ENCODE measurements at places on chromosomes 5 and 9.

- DNase-seq: no peak
Measured at GRCh38 chr9:130237076-130237475, 28.5 kb upstream of the HMCN2 start.

- no peak for DNase-seq
Measured at GRCh38 chr9:127098916-127099553, 23.4 kb downstream of the ANGPTL2 start.

GRCh38 chr5:160324886-160325285, 12.5 kb upstream of the CCNJL start:
- no peak for DNase-seq

DNA sequence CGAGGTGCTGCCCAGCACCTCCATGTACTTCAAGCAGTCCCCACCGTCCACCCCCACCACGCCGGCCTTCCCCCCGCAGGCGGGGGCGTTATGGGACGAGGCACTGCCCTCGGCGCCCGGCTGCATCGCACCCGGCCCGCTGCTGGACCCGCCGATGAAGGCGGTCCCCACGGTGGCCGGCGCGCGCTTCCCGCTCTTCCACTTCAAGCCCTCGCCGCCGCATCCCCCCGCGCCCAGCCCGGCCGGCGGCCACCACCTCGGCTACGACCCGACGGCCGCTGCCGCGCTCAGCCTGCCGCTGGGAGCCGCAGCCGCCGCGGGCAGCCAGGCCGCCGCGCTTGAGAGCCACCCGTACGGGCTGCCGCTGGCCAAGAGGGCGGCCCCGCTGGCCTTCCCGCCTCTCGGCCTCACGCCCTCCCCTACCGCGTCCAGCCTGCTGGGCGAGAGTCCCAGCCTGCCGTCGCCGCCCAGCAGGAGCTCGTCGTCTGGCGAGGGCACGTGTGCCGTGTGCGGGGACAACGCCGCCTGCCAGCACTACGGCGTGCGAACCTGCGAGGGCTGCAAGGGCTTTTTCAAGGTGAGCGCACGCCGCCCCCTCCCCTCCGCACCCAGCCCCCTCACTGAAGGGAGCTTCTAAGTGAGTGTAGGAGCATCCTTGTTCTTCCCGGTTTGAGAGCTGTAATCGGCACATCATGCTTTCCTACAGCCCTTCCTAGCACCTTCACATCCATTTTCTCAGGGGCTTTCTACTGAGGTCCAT, 6.9 kb downstream of the NR4A3 start:
- DNase-seq: no peak

GRCh38 chr9:27261517-27262211, 35.3 kb downstream of the EQTN start:
- DNase-seq: no peak

GRCh38 chr5:54638106-54638505, 120.5 kb downstream of the SNX18 start:
- DNase-seq: no peak

DNA sequence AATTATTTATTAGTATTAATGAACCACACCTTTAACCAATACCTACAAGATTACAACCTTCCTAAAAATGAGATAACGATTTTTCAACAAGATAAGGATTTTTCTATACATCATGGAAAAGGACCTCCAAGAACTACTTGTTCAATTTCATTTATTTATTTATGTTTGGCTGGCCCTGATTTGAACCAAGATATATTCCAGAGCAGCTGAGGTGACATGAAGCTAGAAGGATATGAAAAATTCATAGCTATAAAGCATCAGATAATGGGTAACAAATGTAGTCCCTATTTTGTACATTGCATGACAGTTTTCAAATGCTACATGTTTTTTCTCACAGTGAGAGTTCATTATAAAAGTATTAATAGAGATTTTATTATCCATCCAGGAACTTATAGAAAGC, 798.5 kb upstream of the ARRDC3 start:
- no peak for DNase-seq

DNA sequence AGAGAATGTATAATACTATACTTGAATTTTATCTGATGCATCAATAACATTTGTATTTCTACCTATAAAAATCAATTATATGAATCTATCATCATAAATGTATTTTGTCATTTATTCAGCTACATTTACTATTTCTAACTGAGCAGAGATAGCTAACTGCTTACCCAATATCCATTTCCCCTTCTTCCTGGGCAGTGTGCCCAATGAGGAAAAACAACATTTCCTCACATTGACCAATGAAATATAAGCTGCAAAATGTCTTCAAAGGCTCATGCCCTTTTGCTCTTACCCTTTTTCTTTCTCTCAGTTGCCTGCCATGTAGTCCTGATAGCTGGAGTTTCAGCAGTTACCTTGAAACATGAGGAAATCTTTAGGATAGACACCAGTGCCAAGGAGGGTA, 385.8 kb upstream of the PCSK5 start:
- no peak for DNase-seq

GRCh38 chr5:176658817-176659511, 11.7 kb downstream of the TSPAN17 start:
- no peak for DNase-seq

DNA sequence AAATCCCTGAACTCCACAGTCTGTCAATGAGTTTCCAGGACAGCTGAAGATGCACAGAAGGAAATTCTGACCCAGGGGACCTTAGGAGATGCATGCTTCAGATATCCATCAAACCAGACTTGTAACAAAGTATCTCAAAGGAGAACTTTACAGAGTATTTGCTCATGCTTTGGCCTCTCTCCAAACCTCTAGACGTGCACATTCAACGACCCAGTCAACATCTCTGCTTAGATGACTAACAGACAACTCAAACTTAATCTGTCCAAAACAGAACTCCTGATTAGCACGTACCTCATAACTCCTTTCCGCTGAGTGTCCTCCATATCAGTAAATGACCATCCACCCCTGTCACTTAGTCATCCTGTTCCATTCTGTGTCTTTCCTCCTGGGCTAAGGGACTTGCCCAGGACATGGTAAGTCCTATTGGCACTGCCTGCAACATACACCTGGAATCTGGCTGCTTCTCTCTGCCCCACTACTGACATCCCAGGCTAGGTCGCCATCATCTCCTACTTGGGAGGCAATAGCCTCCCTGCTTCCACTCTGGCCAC, 107.4 kb downstream of the LMNB1 start:
- DNase-seq: no peak

DNA sequence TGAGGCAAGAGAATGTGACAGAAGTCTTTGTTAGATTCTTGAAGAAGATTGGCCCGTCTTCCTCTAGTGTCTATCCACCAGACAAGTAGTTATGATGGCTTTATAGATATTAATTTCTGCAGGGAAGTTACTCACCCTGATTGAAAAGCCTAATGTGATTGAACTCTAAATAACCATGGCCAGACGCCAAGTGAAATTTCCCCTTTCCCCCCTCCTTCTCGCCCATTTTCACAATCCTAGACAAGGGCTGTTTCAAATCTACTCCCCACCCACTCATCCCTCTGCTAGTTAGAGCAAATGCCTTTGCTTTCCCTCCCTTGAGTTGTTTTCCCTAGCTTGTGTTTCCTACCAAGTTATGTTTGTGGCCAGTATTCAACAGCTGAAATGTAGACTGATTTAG, 182.5 kb downstream of the TMEM167A start:
- no peak for DNase-seq

- DNase-seq: no peak
Measured at GRCh38 chr9:34655394-34655793, 3.4 kb downstream of the IL11RA start.

DNA sequence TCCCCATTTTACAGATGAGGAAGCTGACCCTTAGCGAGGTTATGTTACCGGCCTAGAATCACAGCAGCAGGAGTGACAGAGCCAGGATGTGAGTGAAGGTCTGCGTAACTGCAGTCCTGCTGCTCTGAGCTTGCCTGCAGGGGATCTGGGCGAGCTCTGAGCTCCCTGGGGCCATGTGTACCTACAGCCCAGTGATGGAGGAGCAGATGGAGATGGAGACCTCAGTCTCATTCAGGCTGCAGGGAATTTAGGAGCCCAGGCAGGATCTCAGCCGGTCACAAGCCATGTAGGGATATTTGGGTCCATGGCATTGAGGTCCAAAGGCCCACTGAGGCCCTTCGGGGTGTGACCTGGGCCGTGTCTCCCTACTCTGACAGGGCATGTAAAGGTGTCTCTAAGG, 170.6 kb downstream of the CACNA1B start:
- DNase-seq: no peak

- DNase-seq: no peak
Measured at GRCh38 chr9:94801234-94801633, 74.7 kb downstream of the AOPEP start.

DNA sequence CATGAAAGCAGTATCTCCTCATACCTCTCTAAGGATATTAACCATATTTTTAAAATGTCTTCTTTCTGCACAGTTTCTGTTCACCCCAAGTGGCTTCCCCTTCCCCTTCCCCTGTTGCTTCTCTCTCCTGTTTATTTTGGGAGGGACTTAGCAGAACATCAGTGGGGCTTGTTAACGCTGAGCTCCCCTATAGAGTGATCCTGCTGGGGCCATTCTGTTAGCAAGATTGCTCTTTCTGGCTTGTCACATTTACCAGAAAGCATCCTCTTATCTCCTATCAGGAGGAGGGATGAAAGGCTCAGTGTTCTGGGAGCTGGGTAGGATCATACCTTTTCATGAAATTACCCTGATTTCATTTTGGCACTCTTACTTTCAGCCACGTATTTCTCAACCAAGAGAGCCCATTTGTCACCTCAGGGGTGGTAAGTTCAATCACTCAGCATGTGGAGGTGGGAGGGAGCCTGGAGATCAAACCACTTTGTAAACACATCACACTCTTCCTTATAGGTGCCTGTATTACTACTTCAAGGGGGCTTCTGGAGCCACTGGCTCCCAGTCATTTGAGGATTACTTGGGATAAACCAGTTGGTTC, 16.7 kb downstream of the NXNL2 start:
- DNase-seq: no peak

GRCh38 chr9:93254806-93255493, 71.0 kb downstream of the WNK2 start:
- no peak for DNase-seq

DNA sequence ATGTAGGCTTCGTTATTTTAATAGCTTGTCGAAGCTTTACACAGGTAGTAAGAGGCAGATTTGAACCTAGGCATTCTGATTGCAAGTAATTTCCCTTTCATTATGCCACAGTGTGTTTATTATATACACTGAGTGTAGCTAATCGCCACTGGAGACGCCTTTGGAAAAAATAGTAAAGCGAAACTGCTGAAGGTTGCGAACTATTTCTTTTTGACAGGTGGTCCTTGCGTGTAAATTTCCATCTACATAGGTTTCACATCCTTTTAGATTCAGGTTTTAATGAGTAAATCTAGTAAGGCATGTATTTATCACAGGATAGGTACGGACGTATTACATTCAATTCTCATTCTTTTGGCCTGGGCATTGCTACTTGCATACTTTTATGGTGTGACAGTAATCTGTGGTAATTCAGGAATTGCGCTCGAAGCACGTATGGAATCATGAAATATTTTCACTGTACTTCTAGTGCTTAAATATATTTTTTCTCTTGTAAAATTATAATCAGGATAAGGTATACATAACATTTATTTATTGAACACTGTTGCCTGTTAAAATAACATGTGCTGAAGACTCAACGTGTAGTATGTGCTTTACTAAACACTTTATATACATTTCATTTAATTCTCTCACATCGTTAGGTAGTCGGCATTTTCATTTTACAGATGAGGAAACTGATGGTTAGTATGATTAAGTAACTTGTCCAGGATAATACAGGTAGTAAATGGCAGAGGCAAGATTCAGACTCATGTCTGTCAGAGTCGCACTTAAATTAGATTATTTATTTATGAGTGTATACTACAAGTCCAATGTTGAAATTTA, 1.8 kb downstream of the MARCHF6 start:
- DNase-seq: no peak

- no peak for DNase-seq
Measured at GRCh38 chr5:109669991-109670706, 19.6 kb upstream of the MAN2A1 start.

- no peak for DNase-seq
Measured at GRCh38 chr5:140576776-140577201, 12.2 kb downstream of the SLC35A4 start.

GRCh38 chr9:129887334-129888292, 52.4 kb downstream of the USP20 start:
- DNase-seq: no peak

GRCh38 chr9:111118256-111118948, 80.1 kb upstream of the LPAR1 start:
- DNase-seq: no peak

GRCh38 chr9:124818431-124819281, 34.6 kb upstream of the WDR38 start:
- no peak for DNase-seq

DNA sequence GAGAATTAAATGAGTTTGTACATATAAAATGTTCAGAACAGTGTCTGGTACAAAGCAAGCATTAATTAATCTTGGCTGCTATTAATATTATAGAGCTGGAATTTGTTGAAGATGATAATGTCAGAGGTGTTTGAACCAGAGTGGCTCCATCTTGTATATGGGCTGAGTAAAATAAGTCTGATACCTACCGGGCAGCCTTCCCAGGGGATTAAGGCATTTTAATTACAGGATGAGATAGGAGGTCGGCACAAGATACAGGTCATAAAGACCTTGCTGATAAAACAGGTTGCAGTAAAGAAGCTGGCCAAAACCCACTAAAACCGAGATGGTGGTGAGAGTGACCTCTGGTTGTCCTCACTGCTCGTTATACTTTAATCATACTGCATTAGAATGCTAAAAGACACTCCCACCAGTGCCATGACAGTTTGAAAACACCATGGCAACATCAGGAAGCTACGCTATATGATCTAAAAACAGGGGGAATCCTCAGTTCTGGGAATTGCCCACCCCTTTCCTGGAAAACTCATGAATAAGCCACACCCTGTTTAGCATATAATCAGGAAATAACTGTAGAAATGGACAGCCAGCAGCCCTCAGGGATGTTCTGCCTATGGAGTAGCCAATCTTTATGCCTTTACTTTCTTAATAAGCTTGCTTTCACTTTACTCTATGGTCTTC, 90.2 kb downstream of the PLK2 start:
- DNase-seq: no peak

- DNase-seq: no peak
Measured at GRCh38 chr5:145345511-145346287, 489.4 kb downstream of the PRELID2 start.

- no peak for DNase-seq
Measured at GRCh38 chr9:17422994-17423680, 155.7 kb upstream of the SH3GL2 start.

DNA sequence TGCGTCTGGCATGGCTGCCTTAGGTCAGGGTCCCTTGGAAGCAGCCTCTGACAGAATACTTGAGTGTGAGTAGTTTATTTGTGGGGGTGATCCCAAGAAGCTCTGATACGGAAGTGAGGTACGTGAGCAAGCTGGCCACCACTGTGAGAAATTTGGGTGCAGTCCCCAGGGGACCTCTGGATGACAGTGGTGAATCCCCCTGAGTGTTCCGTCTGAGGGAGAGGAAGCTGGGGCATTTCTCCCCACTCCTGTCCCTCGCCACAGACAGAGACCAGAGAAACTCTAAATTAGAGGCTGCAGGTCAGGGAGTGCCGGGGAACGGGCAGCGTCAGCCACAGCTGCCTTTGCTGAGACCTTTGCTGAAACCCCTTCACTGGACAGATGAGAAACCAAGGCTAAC, 155.9 kb upstream of the COL5A1 start:
- DNase-seq: no peak

GRCh38 chr5:131987251-131987650, 24.2 kb downstream of the ACSL6 start:
- no peak for DNase-seq

- DNase-seq: no peak
Measured at GRCh38 chr9:79574781-79575180, 3.0 kb downstream of the TLE4 start.

Data from cortex of kidney (tissue), 1 donor.